ENCODE measurements at places on chromosomes 1 and 21. TPM values are rescaled to one million over a fixed set of nuclear protein-coding genes. Genes with fewer than 3 reads are reported as not detected.

The MTMR11 gene
- 10.6 TPM for total RNA-seq

The S100A2 gene
- total RNA-seq, result 0.36 TPM

The PLEKHG5 gene
- 77.0 TPM for total RNA-seq

The OR2M3 gene
- not detected for total RNA-seq

The GJB5 gene
- total RNA-seq, result not detected

The BARHL2 gene
- not detected for total RNA-seq

The SLC26A9 gene
- 2.9 TPM for total RNA-seq

The FPGT gene
- 7.8 TPM for total RNA-seq

The CD5L gene
- not detected for total RNA-seq

The SPRR2B gene
- not detected for total RNA-seq

The FAM151A gene
- total RNA-seq, result not detected

The ROR1 gene
- total RNA-seq, result 63.8 TPM

The PSMB4 gene
- total RNA-seq, result 227 TPM

The CTTNBP2NL gene
- 46.0 TPM for total RNA-seq

The MLLT11 gene
- total RNA-seq, result 30.0 TPM

All from progenitor cell of endocrine pancreas (in vitro differentiated cells).